ENCODE measurements at places on chromosomes 6 and 20.
A peak's percentile ranks its signal among the peaks of the same experiment; 100 is the strongest.

DNA sequence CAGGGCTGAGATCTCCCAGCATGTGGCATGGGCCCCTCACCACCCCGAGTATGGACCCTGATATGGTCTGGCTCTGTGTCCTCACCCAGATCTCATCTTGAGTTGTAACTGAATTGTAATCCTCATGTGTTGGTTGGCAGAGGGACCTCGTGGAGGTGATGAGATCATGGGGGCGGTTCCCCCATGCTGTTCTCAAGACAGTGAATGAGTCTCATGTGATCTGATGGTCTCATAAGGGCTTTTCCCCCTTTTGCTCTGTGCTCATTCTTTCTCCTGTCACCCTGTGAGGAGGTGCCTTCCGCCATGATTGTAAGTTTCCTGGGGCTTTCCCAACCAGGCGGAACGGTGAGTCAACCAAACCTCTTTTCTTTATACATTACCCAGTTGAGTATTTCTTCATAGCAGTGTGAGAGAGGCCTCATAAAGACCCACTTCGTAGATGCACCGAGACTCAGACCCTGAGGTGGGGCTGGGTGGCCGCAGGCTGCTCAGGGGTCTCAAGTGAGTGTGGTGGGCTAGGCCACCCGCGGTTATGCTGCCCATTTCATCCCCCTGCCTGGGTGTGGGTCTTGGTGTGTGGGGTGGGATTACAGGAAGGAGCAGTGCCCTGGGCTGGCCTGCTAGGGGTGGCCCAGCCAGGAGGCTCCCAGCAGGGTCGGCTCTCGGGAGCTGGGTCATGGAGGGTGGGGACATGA lies 26.2 kb upstream of the GATA5 start:
- DNase-seq = peak; percentile 64

- DNase-seq = no peak
These were observed 85.8 kb downstream of the SRC start for GRCh38 chr20:37431786-37432185.

GRCh38 chr6:161319231-161319630 lies 45.4 kb upstream of the AGPAT4 start:
- DNase-seq = no peak

DNA sequence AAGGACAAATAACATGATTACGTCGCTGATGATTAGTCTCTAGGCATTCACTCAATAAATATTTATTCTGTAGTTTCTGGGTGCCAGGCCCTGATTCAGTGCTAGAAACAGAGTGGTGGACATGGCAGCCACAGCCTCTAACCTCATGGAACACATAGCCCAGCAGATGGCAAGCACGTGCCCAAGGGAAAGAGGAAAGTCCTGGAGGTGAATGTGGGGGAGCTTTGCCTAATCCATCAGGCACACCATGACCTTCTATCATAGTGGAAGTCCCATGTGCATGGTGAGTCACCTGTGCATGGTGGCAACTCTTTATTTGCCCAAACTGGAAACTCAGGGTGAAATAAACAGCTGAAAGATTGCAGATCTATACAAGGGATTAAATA lies 143.0 kb upstream of the TNFAIP3 start:
- DNase-seq = no peak

DNA sequence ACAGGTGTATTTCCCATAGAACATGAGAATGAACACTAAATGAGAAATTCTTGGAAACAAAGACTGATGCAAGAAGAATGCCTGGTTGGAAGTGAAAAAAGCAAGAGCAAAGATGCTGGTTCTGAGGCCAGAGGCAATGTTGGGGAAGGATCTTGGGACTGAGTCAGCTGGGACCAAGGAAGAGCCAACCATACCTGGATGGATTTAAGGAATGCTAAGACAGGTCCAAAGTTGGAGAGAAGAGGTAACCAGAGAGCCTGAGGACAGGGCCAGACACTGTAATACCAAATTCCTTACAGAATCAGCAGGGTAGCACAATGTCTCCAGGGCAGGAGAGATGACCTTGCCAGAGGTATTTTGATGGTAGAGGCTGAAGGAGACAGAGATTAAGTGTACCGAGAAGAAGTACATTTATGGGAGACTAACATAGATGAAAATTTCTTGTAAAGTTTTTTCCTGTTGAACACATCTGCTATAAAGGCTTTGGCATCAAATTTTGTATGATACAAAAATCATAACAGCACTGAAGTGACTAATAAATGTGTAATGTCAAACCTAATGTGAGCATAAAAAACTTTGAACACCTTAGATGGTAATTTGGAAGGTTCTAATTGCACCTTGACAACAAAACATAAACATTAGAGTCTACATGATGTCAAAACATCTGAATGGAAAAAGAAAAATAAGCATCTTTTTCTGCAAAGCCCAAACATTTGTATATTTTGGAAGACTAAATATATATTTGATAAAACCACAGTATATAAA lies 221.7 kb upstream of the MARCKS start:
- no peak for DNase-seq

- no peak for DNase-seq
These were observed 30.1 kb downstream of the CYB5R4 start for GRCh38 chr6:83889621-83890020.

GRCh38 chr6:128570680-128571063 lies 50.3 kb upstream of the PTPRK start:
- no peak for DNase-seq

- DNase-seq = no peak
These were observed 220.3 kb upstream of the LAMP5 start for GRCh38 chr20:9294041-9294440.
